H7 (cell line): ENCODE measurements at places on chromosomes 11 and 22.
A peak's percentile ranks its signal among the peaks of the same experiment; 100 is the strongest.

DNA sequence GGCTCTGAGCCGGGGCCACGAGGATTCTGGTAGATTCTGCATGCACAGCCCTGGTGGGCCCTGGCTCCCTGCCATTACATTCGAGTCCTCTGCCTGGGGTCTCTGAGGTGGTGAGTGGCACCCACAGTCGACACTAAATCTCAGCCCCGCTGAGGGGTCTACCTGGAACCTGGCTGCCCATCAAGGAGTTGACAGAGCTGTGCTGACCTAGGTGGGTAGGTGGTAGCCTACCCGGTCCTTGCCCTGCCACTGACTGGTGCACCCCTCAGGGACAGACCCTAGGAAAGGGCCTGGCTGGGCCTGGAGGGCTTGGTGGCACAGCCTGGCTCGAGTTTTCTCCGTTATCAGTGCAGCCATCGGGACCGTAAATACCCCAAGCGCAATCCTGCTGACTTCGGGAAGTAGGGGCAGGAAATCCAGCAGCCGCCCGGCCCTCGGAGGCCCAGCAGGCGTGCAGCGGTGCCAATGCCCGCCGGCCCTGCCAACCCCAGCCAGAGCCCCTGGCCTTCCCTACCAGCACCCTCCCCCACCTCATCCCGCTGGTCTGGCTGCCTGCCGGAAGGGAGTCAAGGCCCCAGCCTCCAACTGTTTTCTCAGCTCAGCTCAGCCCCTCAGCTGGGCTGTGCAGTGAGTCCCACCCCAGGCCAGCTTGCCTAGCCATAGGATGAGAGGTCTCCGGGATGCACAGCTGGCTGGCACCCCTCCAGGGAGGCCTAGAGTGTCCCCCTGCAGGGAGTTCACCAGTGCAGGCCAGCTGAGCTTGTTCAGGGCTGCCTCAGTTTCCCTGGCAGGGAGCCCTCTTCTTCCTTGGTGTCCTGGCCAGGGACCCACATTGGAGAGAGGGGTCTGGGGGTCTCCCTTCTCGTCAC, 80.4 kb upstream of the KCNQ1OT1 start:
- peak; percentile 60 for DNase-seq

DNA sequence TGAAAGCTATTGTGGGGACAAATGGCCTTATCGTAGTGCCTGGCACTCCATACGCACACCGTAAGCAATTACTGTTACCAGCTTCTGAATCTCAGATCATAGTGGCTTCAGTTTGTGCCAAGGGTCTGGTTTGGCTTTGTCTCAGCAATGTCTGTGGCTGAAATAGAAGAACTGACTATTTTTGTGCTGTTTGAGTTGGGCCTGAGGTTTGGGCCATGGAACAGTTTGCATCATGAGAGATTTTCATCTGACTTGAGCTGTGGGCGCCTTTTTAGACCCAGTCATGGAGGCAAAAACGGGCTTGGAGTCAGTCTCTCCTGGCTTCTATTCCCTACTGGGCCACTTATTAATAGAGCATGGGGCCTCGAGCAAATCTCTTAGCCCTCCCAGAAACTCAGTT, 121.1 kb upstream of the CRYBB3 start:
- no peak for DNase-seq

- peak; percentile 69 for DNase-seq
These were observed 7.0 kb upstream of the DDX17 start for GRCh38 chr22:38513063-38513462.

GRCh38 chr11:100867606-100868005, 180.5 kb downstream of the ARHGAP42 start:
- no peak for DNase-seq

DNA sequence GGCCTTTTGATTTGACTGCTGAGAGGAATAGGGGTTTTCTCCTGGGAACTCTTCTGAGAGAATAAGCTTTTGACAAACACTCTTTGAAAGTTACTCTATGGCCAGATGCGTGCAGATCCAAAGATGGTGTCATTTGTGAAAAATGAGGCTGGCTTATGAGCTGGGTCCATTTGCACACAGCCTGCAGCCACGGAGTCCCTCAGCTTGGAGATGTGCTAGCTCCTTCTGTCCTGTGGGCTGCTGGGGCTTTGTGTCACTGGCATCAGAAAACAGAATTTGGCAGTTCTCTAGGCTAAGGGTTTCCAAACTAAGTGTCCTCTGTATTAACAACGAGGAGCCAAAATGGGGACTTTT, 702.4 kb downstream of the NTM start:
- no peak for DNase-seq

- no peak for DNase-seq
These were observed 45.8 kb downstream of the LRRC32 start for GRCh38 chr11:76624500-76625379.

DNA sequence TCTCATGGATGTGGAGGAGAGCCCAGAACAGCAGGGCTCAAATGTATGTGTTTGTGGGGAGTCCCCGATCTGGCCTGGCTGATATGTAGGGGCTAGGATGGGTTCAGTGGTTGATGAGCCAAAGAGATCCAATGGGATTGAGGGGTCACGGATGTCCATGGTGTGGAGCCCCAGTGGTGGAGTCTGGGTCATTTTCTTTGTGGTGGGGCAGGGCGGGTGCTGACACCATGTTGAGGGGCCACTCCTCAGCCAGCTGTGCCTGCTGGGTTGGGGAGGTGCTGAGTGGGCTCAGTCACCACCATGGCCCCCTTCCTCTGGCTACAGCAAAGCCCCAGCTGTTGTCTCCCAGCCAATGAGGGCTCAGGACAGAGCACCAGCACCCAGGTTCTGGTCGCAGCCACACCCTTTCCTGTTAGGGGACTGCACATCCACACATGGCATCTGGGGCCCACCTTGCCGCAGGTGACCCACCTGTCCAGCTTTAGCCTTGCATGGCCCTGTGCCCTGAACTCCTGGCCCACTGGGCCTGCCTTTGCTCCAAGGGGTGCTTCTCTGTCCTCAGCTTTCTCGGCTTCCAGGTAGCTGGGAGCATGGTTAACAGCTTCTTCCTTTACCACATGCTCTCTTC, 3.2 kb upstream of the GNAZ start:
- peak; percentile 18 for DNase-seq

DNA sequence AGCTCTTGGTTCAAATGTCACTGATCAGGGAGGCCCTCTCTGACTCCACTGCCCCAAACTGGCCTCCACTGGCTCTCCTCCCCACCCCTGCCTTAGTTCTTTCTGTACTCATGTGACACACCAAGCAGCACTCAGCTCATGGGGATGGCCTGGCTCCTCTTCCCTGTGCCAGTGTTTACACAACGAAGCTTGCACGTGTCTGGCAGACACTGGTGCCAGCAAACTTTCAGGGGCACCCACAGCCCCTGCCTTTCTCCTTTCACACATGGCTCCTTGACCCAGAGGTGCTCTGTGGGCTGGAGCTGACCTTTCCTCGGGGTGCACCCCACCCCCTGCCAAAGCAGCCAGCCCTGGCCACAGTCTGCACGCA, 37.6 kb upstream of the PARVG start:
- no peak for DNase-seq

GRCh38 chr11:125313271-125314219, 149.0 kb downstream of the PKNOX2 start:
- no peak for DNase-seq

DNA sequence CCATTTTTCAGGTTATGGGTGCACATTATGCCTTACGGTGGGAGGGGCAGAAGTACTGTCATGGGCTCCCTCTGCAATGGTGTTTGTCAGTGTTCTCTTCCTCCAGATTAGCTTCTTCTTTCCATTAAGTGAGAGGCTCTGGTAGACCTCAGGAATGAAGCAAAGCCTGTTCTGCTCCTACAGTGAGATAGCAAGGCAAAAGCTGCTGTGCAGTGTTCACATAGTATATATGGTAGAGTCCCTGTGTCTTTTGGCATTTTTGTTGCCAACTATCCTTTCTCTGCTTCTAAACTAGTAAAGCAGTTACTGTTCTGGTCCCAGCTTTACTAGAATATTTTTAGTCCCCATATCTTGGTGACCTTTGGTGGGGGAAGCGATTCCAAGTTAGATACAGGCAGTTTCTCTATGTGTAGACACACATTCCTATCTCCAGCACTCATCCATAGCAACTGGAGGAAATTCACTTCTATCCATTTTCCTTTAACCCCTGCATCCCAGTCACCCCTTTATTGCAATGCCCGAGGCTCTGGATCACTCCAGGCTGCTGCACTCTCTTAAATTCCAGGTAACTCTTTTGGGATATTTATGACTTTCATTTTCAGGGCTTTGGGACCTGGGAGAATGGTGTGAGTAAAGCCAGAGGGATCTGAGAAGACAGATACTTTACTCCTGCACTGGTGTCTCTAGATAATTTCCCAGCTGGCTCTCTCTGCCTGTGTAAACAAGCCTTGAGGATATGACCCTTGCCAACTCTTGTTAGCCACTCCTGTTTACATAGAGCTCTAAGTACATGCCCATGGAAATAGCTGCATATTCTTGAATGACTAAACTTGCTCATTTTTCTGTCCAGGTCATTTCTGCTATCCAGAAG, 3.9 kb upstream of the TRIM34 start:
- DNase-seq, result peak; percentile 17

DNA sequence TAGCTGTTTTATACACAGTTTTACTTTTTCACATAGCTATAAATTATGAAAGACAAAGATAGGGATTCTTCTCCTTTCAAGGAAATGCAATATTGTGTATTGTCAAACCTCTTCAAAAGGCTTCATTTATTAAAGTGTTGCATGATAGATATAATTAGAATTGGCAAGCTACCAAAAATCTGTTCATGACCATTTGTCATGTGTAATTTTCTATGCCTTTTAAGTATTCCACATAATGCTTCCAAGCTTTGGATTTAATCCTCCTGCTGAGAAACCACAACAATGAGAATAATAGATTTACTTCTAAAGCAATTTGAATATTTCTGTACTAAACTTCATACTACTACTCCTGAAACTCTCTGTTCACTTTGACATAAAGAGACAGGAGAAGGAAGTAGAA, 403.2 kb upstream of the CCDC179 start:
- no peak for DNase-seq

DNA sequence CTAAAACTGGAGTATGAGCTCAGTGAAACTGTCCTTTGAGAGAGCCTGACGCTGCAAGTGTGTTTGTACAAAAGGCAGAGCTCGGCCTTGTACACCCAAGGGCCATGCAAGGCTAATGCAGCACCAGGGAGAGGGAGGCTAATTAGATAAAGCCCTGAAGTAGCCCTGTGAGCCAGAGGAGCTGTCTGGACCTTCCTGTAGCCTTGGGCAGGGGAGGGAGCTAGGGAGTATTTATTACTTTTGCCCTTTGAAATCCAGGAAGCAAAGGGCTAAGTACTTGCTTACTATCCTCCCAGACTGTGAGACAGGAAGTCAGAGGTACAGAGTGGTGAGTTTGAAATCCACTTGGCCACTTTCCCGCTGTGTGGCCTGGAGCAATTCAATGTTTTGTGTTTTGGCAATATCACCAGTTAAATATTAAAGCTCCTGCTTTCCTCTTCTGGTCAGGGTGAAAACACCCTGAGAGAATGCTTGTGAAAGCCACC, 10.2 kb upstream of the LDHA start:
- no peak for DNase-seq

DNA sequence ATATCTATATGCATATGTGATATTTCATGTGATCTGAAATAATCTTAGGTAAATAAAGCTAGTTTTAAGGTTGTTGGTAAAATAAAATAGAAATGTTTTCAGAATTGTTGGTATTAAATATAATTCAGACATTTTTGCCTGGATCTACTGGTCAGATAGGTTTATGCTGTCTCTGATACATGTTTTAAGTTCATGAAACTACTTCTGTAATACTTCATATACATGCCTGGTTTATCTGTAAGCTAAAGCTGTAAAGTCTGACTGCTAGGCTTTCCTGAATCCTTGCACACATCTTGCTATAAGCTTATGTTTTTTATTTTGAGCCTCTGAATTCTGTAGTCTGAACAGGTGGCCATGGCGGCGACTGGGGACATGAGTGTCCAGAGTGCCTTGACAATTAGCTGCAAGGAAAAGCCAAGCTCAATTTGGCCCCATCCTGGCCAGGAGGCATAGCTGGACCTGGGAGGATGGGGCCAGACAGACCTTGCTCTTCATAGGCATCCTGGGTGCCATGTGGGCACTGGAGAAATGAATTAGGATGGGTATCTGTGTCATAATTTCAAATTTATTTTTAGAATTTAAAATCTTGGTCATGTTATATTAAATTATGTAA, 241.0 kb upstream of the UBASH3B start:
- no peak for DNase-seq

GRCh38 chr11:57364851-57365660, 15.9 kb downstream of the PRG3 start:
- DNase-seq, result peak; percentile 78
